ENCODE measurements at places on chromosomes 4 and X. TPM values are rescaled to one million over a fixed set of nuclear protein-coding genes. Genes with fewer than 3 reads are reported as not detected.

DNA sequence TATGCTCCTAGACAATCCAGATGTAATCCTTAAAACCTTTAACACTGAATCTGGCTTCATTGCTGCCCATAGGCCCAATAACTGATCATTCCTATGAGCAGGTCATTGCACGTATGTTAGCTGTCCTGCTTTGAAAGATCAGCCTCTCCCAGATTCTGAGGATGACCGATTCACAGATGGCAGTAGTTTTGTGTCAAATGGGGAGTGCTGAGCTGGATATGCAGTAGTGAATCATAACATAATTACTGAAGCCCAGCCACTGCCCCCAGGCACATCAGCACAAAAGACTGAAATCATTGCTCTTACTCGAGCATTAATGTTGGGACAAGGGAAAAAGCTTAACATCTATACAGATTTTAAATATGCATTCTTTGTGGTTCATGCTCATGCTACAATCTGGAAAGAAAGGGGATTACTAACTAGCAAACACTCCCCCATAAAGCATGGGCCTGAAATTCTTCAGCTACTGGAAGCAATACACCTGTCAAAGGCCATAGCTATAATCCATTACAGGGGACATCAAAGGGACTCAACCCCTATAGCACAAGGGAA lies 16.4 kb upstream of the ZNF280C start:
- no peaks in the 10 kb centered on the region for H3K27me3 ChIP-seq
- no peak for DNase-seq
- no peak overlapping the region for H3K27ac ChIP-seq
- H3K4me1 ChIP-seq: no peaks in the 10 kb centered on the region
- H3K36me3 ChIP-seq: no peaks in the 10 kb centered on the region

- no peak for DNase-seq
- H3K27me3 ChIP-seq: no peaks in the 10 kb centered on the region
- H3K4me1 ChIP-seq: peaks cover 20% of the 10 kb centered on the region
- H3K4me3 ChIP-seq: no peak overlapping the region
- H3K36me3 ChIP-seq: peaks cover 9% of the 10 kb centered on the region
Observed at GRCh38 chr4:2378401-2378800, 40.0 kb downstream of the ZFYVE28 start.

DNA sequence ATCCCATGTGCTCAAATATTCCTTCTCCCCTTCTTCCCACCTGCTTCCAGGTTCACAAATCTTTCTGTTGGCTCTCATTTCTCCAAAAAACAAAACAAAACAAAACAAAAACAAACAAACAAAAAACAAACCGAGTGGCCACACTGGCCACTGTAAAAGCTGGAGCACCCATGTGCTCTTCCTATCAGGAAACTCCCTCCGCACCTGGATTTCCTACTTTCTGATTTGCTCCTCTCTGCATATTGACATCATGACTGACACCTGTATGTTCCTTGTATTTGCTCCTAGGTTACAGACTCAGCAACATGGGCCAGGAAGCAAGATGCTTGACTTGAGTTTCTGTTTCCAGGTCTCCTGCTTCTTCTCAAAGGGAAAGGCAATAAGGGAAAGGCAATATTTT lies 258.8 kb downstream of the GPC3 start:
- no peaks in the 10 kb centered on the region for H3K36me3 ChIP-seq
- H3K27ac ChIP-seq: no peak overlapping the region
- H3K27me3 ChIP-seq: no peaks in the 10 kb centered on the region
- H3K4me3 ChIP-seq: no peak overlapping the region

GRCh38 chr4:17092736-17093437 lies 194.4 kb upstream of the LDB2 start:
- DNase-seq: no peak
- H3K27ac ChIP-seq: no peak overlapping the region
- no peaks in the 10 kb centered on the region for H3K36me3 ChIP-seq
- H3K4me3 ChIP-seq: no peak overlapping the region
- no peaks in the 10 kb centered on the region for H3K27me3 ChIP-seq
- H3K4me1 ChIP-seq: no peaks in the 10 kb centered on the region

DNA sequence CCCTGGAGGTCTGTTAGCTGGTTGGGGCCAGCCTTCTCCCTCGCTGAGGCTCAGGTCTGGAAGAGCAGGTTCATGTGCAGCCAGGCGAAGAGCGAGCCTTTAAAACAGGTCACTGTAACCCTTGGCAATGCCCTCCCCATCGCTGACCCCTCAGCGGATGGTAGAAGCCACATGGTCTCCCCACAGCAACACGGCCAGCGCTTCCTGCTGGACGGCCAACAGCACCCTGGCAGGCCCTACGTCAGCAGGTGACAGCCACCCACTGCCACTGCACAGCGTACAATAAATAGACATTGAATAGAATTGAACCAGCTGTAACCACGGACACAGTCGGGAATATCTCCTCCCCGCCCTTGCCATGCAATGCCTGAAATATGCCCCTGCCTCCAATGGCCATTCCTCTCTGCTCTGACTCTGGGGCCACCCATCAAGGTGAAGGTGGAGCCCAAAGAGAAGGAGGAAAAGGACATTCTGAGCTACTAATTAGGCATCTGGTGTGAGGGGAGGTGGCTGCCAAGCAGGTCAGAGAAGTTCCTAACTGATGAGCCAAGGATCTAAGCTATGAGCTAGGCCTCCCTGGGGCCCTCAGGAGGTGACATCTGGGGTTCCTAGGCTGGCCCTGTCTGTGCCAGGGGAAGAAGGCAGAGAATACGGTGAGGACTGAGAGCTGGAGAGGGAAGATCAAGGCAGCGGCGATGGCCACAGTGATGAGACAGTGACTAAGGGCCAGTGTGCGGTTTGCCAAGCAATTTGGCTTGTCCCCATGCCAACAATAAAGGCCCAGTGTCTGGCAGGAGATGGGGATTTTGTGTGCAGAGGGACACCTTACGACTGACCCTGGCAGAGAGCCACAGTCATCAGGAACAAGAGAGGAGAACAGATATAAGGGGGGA lies 202.3 kb downstream of the BCOR start:
- no peak overlapping the region for H3K4me3 ChIP-seq
- no peak overlapping the region for H3K27ac ChIP-seq
- H3K27me3 ChIP-seq: peaks cover 3% of the 10 kb centered on the region
- no peaks in the 10 kb centered on the region for H3K36me3 ChIP-seq
- H3K4me1 ChIP-seq: peaks cover 10% of the 10 kb centered on the region

GRCh38 chrX:133448512-133449076 lies 33.3 kb upstream of the GPC4 start:
- no peaks in the 10 kb centered on the region for H3K36me3 ChIP-seq
- DNase-seq: no peak
- H3K27ac ChIP-seq: no peak overlapping the region
- H3K4me1 ChIP-seq: no peaks in the 10 kb centered on the region
- no peak overlapping the region for H3K4me3 ChIP-seq

GRCh38 chrX:11367609-11368430 lies 74.6 kb downstream of the AMELX start:
- H3K4me3 ChIP-seq: no peak overlapping the region
- peaks cover 47% of the 10 kb centered on the region for H3K36me3 ChIP-seq
- peak overlapping the region; percentile 90 for H3K27ac ChIP-seq
- H3K4me1 ChIP-seq: no peaks in the 10 kb centered on the region

DNA sequence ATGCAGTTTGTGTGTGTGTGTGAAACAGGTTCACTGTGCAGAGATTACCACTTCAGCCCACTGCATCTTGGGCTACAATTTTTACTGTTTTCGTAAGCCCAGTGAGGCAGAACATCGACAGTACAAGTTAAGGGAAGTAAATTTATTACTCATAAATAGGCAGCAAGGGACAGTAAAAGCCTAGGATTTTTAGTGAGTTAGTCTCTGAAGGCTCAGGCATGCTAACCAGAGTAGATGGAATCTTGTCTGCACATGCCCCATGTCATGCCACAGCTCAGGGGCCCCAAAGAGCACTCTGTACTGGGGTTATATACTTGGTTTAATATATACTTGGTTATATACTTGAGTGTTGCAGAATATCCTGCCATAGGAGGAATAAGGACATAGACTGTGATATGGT lies 825.7 kb downstream of the TECRL start:
- no peak overlapping the region for H3K4me3 ChIP-seq
- H3K36me3 ChIP-seq: no peaks in the 10 kb centered on the region
- H3K4me1 ChIP-seq: no peaks in the 10 kb centered on the region
- H3K27me3 ChIP-seq: no peaks in the 10 kb centered on the region
- DNase-seq: no peak

- H3K4me1 ChIP-seq: no peaks in the 10 kb centered on the region
- peak; percentile 43 for DNase-seq
- no peaks in the 10 kb centered on the region for H3K36me3 ChIP-seq
- no peak overlapping the region for H3K27ac ChIP-seq
- no peaks in the 10 kb centered on the region for H3K27me3 ChIP-seq
Observed at GRCh38 chrX:7996414-7996813, 69.2 kb upstream of the PNPLA4 start.

DNA sequence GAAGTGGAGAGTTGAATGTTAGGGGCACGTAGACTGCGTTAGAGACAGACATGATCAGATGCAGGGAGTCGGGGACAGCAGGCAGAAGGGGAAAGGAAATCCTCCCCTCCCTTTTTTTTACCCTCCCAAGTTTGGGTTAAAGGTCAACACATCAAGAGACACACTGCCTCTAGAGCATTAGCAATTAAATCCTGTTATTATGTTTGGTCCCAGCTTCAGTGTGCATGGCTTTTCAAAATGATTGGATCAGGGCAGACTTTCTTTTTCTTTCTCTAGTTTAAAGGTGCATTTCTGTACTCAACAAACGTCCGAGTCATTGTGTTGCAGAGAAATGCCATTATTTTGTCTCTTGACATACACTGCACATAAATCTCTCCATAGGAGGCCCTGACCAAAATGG lies 63.9 kb downstream of the USP26 start:
- H3K4me3 ChIP-seq: no peak overlapping the region
- no peaks in the 10 kb centered on the region for H3K4me1 ChIP-seq
- H3K36me3 ChIP-seq: no peaks in the 10 kb centered on the region
- H3K27ac ChIP-seq: no peak overlapping the region

DNA sequence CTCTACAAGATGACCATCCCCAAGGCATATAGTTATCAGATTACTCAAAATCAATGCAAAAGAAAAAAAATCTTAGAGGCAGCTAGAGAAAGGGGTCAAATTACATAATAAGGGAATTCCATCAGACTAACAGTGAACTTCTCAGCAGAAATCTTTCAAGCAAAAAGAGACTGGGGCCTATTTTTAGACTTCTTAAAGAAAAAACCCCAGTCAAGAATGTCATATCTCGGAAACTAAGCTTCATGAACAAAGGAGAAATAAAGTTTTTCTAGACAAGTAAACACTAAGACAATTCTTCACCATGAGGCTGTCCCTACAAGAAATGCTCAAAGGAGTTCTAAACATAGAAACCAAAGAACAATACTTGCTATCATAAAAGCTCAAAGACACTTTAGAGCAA lies 51.7 kb downstream of the RAB28 start:
- H3K27me3 ChIP-seq: no peaks in the 10 kb centered on the region
- no peak for DNase-seq
- no peak overlapping the region for H3K4me3 ChIP-seq
- peaks cover 12% of the 10 kb centered on the region for H3K4me1 ChIP-seq
- H3K27ac ChIP-seq: no peak overlapping the region

DNA sequence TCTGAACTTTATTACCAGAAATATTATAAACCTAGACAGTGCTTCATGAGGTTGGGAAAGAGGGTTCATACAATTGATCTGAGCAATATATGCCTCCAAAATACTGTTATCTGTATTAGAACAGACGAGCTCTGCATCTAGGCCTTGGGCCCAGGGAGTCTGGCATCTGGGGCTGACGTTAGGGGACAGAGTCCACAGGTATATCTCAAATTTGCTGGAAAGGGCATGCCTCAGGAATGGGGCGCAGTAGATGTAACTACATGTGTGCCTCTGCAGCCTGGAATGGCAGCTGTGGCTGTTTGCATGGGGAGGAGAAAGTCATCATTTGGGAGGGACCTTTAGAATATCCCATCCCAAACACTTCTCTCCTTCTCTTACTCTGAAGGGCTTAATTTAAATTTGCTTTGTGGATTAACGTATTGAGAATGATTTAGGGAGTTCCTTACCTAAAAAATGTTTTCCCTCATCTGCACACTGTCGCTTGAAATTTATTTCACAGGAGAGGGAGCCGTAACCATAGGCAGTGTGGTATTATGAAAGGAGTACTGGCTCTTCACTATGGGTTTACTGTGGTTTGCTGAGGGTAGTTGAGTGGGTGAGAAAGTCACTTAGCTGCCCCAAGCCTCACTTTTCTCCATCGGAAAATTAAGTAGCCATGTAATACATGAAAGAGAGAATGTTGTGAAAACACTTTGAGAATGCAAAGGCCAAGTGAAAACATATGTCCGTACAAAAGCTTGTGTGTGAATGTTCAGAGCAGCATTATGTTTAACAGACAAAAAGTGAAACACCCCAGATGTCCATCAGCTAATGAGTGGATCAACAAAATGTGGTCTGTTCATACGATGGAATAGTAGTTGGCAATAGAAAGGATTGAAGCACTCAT lies 5.9 kb downstream of the ADD1 start:
- peaks cover 11% of the 10 kb centered on the region for H3K36me3 ChIP-seq
- no peak for DNase-seq
- H3K4me3 ChIP-seq: no peak overlapping the region
- no peaks in the 10 kb centered on the region for H3K27me3 ChIP-seq
- H3K27ac ChIP-seq: no peak overlapping the region

DNA sequence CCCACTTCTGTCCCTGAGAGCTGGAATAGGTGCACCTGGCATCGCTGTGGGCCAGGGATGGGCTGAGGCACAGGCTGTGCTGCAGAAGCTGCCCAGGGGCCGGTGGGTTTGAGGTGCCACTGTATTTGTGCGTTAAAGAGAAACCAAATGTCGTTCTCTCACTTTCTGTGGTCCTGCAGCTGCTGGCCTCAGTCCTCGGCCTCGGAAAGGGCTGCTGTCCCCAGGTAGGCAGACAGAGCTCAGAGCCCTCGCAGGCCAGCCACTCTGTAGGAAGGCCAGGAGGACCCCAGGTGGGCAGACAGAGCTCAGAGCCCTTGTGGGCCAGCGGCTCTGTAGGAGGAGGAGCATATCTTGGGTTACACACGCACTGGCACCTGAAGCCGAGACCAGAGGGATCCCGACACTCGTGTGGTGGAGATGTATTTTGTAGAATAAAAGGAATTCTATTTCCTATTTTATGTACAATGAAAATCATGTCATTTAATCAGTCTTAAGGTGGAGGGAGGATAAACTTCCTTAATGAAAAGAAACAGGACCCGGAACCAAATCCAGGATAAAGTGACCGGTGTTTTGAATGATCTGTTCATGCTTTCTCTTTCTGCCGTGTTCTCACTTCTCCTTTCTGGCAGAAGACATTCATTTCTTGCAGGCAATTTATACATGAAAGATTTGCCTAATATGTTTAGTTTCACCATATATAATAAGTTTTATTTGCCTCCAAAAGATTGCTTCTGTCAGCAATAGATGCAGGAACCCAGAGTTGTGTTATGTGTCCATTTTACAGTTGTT lies 54.4 kb upstream of the HGFAC start:
- no peak overlapping the region for H3K27ac ChIP-seq
- H3K36me3 ChIP-seq: no peaks in the 10 kb centered on the region
- DNase-seq: no peak
- H3K27me3 ChIP-seq: peaks cover 52% of the 10 kb centered on the region
- H3K4me3 ChIP-seq: no peak overlapping the region
- no peaks in the 10 kb centered on the region for H3K4me1 ChIP-seq

Gene MAGEA10
- not detected for polyA plus RNA-seq

Gene GLA
- 72.9 TPM for polyA plus RNA-seq

Gene XKRX
- polyA plus RNA-seq: not detected

Gene ADH6
- polyA plus RNA-seq: not detected

Gene BEND2
- polyA plus RNA-seq: not detected

Gene CPZ
- polyA plus RNA-seq: 1.1 TPM

Gene SUPT20HL2
- polyA plus RNA-seq: not detected

Gene ASMT
- not detected for polyA plus RNA-seq
